ENCODE measurements at places on chromosomes 4 and X.

DNA sequence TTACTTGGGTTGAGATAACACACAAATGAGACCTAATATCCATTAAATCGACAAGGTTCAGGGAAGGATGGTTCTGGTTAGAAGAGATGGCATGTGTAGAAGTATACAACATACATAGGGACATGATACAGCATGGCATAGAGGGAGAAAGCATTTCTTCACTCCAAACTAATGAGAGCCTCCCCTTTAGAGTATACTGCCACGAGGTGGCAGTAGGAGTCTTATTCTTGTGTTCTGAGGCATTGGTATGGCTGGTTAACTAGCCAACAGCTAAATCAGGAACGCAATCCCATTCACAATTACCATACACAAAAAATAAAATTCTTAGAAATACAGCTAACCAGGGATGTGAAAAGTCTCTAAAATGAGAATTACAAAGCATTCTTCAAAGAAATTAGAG lies 29.1 kb upstream of the TRO start:
- DNase-seq: peak; percentile 18

GRCh38 chr4:143531788-143532491 lies 18.4 kb downstream of the SMARCA5 start:
- DNase-seq: peak; percentile 6

- DNase-seq: no peak
Measured at GRCh38 chr4:98749206-98749605, 90.8 kb upstream of the TSPAN5 start.

- DNase-seq: no peak
Measured at GRCh38 chrX:107738272-107738671, 37.3 kb downstream of the TSC22D3 start.

DNA sequence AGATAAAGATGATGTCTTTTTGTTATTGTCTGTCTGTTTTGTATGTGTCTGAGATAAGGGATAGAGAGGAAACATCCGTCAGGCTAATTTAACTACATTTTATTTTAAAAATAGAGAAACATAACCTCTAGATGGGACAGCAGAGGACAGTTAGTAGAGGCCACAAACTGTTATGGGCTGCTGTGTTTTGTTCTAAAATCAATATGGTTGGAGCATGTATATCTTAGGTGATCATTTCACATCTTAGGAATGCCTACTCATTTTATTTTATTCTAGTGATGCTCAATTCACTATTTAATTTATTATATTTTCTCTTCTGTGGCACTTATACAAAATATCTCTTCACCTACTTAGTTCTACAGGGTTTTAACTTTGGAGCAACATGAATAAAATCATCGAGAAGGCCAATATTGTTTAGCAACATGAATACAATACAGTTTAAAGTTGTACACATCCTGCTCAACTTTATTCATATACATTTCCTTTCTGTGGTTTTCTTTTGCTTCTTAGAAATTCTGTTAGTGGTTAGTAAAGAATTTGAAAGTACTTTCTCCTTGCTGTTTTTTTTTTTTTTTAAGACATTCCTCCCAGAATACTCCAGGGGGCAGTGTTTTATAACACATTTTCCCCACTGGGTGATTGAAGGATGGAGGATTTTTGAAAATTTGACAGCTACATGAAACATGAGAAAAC lies 392.9 kb downstream of the UNC5C start:
- peak; percentile 2 for DNase-seq

- DNase-seq: peak; percentile 71
Measured at GRCh38 chr4:21113496-21114223, 413.4 kb downstream of the PACRGL start.

- DNase-seq: peak; percentile 42
Measured at GRCh38 chr4:126071346-126072333, 756.9 kb downstream of the FAT4 start.

DNA sequence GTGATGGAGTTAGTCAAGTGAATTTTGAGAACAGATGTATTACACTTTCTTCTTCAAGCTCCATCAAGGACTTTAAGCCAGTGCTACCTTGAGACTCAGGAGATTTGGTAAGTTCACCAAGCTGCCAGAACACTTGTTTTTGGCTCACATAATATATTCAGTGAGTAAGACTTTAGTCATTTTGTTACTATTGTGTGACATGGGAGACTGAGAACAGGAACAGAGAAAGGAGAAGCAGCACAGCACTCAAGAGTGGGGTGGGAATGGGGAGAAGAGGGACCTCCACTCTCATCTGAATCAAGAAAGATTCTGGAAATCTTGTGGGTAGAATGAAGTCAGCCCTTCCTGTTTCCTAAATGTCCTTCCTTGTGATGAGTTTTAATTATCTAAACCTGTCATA lies 87.3 kb upstream of the TET2 start:
- DNase-seq: no peak

DNA sequence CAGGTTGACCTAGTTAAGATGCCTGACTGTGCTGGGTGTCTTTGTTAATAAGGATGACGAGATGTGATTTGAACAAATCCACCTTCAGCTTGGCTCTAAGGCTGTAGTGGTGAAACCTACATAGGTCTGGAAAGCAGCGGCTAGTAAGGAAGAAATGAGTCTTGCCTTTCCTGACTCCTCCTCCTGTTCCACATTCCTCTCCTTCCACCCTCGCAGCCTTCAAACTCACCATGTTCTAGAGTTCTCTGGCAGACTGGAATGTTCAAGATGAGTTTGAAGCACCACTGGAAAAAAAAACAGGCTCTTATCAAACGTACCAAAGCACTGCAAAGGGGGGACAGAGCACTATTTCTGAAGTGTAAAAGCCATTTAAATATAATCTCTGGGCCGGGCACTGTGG lies 395.4 kb downstream of the BMPR1B start:
- DNase-seq: no peak

DNA sequence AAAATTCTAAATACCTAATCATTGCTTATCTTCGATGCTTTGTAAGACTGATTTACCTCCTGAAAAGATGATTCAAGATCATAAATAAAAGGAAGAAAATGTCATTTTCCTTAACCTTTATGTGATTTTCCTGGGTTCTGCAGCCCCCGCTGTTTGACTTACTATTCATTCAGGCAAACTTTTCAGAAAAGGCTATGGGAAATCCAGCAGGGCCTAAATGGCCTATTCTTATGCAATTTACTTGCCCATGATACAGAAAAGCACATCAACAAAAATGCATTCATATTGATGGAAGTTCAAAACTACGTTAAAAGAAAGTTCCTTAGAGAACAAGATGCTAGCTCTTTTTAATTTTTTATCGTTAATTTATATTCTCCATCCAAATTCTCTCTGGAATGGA lies 51.2 kb downstream of the TMEM144 start:
- no peak for DNase-seq

- DNase-seq: no peak
Measured at GRCh38 chrX:137290011-137290410, 256.2 kb upstream of the GPR101 start.

DNA sequence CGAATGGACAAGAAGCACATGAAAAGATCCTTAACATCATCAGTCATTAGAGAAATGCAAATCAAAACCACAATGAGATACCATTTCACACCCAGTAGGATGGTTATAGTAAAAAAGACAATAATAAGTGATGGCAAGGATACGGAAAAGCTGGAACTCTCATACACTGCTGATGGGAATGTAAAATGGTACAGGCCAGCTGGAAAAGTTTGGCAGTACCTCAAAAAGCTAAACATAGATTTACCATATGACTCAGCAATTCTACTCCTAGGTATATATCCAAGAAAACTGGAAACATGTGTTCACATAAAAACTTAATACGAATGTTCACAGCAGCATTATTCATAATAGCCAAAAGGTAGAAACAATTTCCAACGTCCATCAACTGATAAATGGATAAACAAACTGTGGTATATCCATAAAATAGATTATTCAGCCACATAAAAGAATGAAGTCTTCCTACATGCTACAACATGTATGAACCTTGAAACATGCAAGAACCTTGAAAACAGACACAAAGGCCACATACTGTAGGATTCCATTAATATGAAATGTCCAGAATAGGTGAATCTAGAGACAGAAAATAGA lies 11.9 kb downstream of the RPS6KA3 start:
- DNase-seq: no peak

Data from EL (cell line).